ENCODE measurements at places on chromosomes 4 and X.

GRCh38 chrX:31021537-31021936 lies 50.3 kb downstream of the FTHL17 start:
- no peak for DNase-seq

- no peak for DNase-seq
Measured at GRCh38 chrX:131217989-131218388, 71.1 kb downstream of the IGSF1 start.

- DNase-seq: no peak
Measured at GRCh38 chr4:31366041-31366440, 645.9 kb downstream of the PCDH7 start.

- no peak for DNase-seq
Measured at GRCh38 chr4:123510221-123510620, 113.6 kb downstream of the SPRY1 start.

DNA sequence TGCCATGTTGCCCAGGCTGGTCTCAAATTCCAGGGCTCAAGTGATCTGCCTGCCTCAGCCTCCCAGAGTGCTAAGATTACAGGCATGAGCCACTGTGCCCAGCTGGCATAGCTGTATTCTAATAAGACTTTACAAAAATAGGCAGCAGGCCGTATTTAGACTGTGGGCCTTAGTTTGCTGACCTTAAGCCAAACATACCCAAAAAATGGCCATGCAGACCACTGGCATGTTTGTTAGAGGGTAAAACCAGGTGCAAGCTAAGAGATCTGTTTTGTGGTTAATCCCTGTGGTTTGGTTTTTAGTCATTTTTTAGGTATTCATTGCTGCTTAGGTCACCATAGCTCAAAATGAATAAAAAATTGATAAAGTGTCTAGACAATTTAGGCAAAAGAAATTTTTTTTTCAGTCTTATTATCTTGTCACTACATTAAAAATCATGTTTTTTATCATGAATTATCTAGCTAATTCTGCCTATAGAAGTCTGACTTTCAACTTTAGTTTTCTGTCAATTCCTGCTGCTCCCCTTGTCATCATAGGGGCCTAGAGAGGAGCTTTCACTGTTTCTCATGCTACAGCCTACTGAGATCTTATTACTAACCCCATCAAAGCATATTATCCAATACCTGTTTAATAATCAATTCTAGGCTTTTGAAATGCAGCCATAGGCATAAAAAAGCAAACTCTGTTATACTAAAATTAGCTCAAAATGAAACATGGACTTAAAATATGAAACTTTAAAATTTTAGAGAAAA lies 7.5 kb upstream of the SPINK2 start:
- DNase-seq: no peak

DNA sequence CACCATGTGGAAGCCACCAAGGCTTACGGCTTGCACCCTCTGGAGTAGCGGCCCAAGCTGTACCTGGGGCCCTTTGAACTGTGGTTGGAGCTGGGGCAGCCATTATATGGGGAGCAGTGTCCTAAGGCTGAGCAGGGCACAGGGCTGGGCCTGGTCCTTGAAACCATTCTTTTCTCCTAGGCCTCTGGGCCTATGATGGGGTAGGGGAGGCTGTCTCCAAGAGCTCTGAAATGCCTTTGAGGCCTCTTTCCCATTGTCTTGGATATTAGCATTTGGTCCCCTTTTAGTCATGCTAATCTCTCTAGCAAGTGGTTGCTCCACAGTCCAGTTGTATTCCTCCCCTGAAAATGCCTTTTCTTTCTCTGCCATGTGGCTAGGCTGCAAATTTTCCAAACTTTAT lies 96.4 kb upstream of the ARX start:
- DNase-seq: no peak

DNA sequence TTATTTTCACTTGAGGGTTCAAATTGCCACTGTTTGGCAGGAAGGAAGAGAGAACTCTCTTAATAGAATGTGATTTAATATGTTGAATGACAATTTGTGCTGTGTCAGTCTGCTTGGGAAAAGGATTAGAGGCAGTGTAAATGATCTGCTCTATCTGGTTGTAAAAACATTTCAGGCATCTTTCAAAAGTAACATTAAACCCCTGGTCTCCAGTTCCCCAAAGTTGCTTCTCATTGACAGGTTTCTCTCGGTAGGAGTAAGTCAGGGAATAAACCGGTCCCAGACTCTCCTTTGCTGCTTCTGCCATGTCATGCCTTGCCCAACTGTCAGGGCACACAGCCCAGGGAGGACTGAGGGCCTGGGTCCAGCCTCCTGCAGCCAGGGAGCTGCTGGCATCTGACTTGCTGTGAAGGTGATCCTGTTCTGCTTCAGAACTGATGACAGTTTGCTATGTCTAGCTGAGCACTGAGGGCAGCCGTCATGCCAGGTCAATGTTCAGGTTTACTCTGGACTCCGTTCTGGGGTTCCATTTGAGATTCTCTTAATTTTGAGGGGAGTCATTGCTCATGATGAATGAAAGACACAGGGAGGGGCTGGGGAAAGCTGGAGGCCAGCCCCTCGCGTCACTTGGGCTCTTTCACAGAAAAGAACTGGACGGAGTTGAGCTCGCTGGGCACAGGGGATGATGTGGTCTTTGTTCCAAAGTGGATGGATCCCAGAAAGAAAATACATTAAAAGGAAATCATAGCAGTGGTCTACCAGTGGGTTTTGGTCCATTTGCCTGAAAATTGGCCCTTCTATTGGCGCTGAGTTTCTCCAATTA lies 312.4 kb downstream of the ARHGAP10 start:
- no peak for DNase-seq

DNA sequence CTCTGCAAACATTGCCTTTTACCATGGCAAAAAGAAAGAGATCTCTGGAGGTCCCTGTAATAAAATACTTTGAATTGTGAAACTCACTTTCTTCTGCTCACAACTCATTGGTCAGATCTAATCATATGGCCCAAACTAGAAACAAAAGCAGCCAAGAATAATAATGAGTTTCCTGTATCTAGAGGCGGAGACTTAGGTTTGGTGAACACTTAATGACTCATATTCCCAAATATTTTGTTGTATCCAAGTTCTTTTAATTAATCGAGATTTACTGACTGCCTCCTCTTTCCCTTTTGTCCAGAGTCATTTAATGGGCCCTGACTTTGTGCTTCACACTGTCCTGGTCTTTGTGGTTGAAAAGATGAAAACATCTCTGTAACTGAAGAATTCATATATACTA lies 190.6 kb downstream of the CCSER1 start:
- no peak for DNase-seq

GRCh38 chr4:163404580-163404979 lies 60.9 kb downstream of the NPY5R start:
- no peak for DNase-seq

GRCh38 chr4:700587-701264 lies 4.9 kb upstream of the PCGF3 start:
- DNase-seq: no peak

GRCh38 chr4:41933997-41934503 lies 1.2 kb upstream of the TMEM33 start:
- DNase-seq: no peak

DNA sequence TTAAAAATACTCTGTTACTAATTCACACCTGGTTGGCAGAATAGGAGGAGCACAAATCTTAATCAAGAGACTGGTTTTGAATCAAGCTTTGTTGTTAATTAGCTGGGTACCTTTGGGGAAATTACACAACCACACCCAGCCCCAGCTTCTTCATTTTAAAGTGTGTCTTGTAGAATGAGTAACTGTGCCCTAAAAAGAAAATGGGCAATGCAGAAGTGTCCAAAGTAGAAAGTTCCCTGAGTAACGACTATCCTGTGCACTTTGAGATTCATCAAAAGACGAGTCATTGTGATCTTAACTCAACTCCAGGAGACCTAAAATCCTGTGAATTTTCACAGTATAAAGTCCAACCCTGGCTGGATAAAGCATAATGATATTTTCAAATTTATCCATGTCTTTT lies 792.3 kb upstream of the HS3ST1 start:
- DNase-seq: no peak

DNA sequence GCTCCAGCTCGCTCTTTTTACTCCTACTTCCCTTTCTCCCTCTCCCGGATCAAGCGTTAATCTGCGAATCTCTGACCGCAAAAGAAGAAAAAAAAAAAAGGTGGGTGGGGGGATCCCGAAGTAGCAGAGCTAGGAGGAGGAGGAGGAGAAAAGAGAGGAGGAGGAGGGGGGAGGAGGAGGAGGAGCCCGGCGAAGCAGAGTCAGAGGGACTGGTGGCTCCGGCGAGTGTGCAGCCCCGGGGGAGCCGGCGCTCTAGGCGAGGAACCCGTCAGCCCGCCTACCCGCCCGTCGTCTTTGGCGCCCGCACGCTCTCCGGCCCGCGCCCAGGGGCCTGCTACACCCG lies at the start of gene NHSL2:
TSS of gene NHSL2 (plus strand) at position 203 of the 343 bp plus-strand sequence.
- DNase-seq: peak; percentile 5

Measured in stimulated activated CD8-positive, alpha-beta memory T cell treated with anti-CD3 and anti-CD28 coated beads, Interleukin-2, amount 100 ng/mL, for 48 hours (primary cell).